Activated T-cell treated with anti-CD3 and anti-CD28 coated beads for 4 hours (primary cell): ENCODE measurements at places on chromosomes 12 and 14.

DNA sequence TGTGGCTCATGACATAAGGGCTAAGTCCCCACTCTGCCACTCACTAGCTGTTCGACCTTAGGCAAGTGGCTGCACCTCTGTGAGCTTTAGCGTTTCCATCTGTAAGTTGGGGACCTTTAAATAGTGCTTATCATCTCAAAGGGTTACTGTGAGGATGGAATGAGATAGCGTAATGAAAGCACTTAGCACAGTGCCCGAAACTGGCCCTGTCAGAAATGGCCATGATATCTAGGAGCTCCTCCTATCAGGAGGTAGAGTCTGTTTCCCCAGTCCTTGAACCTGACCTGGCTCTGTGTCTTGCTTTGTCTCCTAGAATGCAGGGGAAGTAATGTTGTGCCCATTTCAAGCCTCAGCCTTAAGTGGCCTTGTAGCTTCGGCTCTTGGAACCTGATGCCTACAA, 211.0 kb downstream of the RBM19 start:
- no peak for DNase-seq

GRCh38 chr14:48842785-48843184, 743.4 kb downstream of the RPS29 start:
- DNase-seq: no peak

- no peak for DNase-seq
Observed at GRCh38 chr14:22837750-22838538, 1.6 kb downstream of the MMP14 start.

GRCh38 chr12:94157981-94158411, 9.6 kb downstream of the PLXNC1 start:
- DNase-seq: no peak

GRCh38 chr14:26286081-26286912, 311.5 kb downstream of the NOVA1 start:
- no peak for DNase-seq

- no peak for DNase-seq
Observed at GRCh38 chr12:26416550-26416949, 221.2 kb downstream of the SSPN start.

GRCh38 chr14:101217080-101217463, 313.6 kb upstream of the RTL1 start:
- no peak for DNase-seq

DNA sequence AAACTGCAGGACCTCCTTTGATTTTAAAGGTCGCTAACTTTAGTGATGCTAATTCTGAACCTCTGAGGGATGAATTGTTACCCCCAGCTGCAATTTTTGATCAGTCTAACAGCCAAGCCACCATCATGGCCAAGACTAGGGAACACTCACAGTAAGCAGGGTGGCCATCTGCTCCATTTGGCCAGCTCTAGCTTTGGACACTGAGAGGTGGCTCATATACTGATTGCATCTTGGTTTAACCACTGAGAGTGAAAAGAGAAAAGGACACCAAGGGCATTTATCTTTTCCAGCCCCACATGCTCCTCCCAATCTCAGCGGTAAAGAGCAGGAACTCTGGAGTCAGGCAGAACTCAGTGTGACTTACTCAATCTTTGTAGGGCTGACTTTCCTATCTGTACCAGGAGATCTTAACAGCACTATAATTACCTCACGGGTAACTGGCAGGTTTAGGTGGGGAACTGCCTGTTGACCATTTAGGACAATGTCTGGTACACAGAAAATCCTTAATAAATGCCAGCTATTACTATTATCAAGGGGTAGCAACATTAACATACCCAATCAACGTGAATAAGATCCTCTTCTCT, 6.2 kb downstream of the LPCAT3 start:
- no peak for DNase-seq

GRCh38 chr14:22497144-22497423, 91.9 kb downstream of the DAD1 start:
- no peak for DNase-seq
